Left lobe of liver (tissue), 2 donors: ENCODE measurements at places on chromosomes 12 and 14.

DNA sequence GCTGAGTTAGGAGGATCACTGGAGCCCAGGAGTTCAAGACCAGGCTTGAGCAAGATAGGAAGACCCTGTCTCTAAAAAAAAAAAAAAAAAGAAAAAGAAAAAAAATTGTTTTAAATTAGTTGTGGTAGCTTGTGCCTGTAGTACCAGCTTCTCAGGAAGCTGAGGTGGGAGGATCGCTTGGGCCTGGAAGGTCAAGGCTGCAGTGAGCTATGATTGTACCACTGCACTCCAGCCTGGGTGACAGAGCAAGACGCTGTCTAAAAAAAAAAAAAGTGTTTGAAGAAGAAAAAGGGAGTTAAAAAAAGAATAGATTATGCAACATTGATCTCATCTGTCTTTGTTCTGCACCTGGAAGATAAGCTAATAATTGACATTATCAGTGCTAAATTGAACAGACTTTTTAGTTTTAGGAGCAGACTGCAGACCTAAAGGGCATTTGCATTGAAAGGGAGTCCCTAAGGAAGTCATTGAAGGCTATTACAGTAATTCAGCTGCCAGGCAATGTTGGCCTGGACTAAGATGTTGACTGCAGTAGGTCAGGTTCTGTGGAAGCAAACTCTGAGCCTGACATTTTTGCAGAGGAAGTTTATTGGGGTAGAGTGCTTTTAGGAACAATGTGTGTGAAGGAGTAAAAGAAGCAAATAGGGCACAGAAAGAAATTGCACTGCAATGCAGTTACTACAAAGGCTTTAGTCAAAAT is 215.8 kb downstream of the PCNX1 start:
- no peak for DNase-seq

- no peak for DNase-seq
Observed at GRCh38 chr12:13534242-13534641, 337.7 kb downstream of the EMP1 start.

- no peak for DNase-seq
Observed at GRCh38 chr12:53244337-53244736, 12.3 kb upstream of the RARG start.

DNA sequence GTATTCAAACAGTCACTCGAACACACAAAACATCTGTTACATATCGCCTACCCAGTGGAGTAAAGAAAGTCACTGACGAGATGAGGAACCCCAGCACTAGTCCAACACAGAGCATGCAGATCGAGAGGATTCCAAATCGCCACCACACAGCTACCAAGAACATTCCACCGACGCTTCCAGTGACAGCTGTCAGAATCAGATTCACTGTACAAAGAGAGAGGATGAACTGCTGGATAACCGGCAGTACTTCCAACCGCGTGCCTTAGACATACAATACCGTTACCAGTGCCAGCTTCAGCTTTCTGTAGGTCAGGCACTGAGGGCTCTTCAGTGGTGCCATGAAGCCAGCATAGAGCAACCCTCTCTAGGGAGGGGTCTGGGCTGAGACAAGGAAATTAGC is 34.5 kb downstream of the TM7SF3 start:
- DNase-seq, result no peak

GRCh38 chr14:23066855-23067744 is 9.8 kb upstream of the CDH24 start:
- DNase-seq, result no peak

DNA sequence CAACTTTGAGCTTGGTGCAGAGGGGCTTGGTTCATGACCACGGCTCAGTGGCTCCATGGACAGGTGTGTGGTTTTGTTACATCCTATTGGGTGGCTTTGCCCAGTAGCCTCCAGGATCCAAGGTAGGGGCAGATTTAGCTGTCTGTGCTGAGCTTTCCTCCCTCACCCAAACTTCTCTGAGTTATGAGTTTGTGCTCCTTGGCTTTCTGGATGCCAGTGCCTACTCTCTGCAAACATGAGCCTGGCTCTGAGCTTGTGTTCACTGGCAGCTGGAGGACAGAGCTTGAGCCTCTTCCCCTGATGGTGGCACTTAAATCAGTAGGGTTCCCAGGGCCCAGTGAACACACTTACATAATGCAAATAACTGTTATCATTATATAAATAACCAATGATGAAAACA is 45.3 kb upstream of the HECTD1 start:
- DNase-seq, result no peak

DNA sequence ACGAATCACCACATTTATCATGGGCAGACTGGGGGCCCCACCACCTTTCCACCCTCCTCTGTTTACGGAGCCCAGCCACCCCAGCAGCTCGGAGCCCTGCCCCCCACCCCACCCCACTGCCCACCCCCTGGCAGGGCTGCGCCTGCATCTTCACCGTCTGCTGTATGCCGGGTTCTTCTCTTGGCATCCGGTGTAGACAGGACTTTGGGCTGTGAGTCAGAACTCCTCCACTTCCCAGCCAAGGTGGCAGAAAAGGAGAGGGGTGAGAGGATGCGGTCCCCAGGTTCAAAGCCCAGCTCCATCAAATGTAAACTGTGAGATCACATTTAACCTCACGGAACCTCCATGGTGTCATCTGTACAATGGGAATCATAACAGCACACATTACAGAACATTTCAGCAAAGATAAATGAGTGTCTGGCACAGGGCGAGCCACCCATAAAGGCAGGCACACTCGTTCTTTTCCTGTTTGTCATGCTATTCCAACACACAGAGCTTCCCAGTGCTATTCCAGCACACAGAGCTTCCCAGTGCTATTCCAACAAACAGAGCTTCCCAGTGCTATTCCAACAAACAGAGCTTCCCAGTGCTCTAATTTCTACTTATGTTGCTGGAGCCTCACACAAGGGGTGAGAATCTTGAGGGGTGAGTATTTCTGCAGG is 292.7 kb upstream of the RTL1 start:
- peak; percentile 5 for DNase-seq

- DNase-seq, result no peak
Observed at GRCh38 chr14:50340963-50341362, 28.8 kb downstream of the DMAC2L start.

GRCh38 chr12:130405332-130405731 is 67.6 kb downstream of the PIWIL1 start:
- DNase-seq, result no peak

DNA sequence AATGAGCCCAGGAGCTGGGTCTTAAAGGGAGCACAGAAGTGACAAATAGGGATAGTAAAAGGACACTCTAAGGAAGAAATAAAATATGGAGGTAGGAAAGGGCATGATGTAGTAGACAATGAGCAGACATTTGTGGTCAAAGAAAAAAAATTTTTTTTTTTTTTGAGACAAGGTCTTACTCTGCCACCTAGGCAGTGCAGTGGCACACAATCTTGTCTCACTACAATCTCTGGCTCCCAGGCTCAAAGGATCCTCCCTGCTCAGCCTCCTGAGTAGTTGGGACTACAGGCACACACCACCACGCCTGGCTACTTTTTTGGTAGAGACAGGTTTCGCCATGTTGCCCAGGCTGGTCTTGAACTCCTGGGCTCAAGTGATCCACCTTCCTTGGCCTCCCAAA is 8.5 kb downstream of the FKBP3 start:
- DNase-seq, result no peak

DNA sequence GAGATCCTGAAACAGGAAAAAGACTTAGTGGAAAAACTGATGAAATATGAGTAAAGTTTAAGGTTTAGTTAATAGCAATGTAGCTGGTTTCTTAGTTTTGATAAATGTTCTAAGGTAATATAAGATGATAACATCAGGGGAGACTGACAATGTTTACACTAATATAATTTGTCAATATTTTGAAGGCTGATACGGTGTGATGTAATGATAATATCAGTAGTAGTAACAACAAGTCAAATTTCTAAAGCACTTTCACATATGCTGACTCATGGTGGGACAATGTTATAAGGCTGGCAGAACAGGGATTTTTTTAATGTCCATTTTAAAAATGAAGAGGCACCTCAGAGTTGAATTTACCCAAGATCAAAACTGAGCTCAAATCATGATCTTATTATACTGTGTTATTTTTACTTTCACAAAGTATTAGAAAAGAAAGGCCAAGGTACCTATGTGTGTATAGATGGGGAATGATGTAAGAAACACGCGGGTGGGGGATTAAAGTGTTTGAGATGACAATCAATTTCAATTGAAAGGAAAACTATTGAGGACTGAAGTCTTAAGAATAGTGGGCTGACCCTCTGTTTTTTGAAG is 2.4 kb upstream of the FLRT2 start:
- no peak for DNase-seq

DNA sequence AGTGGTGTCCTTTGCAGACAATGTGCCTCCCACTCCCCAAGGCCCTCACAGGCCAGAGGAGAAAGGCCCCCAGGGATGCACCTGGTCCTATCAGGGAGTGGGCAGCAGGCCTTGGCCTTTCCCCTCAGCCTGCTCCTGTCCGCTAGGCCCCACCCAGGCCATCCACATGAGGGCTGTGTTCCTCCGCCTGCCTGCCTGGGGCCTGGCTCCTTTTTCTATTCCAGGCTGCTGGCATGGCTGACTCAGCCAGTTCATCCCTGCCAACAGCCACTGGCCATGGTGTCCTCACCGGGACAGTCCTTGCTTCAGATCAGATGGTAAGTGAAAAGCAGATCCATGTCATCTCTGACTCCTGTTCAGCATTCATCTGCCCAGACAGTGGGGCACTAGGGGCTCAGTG is 13.4 kb downstream of the ISM2 start:
- no peak for DNase-seq

DNA sequence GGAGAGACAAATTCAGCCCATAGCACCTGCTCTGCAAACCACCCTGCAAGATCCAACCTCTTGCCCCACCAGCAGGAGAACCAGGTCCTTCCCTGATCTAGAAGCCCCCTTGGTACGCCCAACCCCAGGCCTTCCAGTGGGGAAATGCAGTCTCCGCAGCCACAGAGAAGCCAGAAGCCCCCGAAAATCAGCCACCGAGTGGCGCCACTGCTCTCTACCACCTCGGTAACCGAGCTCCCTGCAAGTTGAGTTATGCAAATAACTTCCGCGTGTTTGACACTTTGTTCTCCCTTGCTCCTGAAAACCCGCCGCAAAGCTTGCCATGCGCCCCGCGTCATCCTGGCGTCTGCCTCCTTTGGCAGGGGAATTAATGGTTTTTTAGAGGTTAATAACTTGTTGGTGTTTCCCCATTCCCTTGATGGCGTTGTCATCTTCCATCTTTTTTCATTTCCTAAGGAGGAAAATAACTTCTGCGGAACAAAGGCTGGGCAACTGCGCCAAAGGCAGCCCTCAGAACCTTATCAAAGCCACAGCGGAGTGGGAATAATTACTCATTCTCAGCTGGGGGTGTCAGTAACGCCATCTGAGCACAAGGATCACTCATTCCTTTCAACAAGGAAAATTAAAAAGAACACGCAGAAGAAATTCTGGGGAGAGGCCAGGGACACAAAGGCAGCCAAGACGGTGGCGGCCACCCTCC is 60.4 kb downstream of the FZD10 start:
- no peak for DNase-seq

DNA sequence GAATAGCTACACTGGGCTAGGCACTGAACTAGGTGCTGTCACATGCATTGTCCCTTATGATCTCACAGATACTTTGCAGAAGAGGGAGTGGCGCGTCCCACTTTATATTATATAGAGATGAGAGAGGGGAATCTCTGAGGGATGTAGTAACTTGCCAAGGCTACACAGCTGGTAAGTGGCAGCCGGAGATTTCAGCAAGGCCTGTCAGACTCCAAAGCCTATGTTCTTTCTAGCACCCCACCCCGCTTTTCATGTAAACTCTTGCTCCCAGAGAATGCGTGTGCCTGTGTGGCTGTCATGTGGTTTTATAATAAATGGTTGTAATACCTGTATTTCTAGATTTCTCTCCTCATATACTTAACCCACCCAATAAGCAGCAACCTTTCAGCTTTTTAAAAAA is 39.1 kb downstream of the WDR20 start:
- no peak for DNase-seq

DNA sequence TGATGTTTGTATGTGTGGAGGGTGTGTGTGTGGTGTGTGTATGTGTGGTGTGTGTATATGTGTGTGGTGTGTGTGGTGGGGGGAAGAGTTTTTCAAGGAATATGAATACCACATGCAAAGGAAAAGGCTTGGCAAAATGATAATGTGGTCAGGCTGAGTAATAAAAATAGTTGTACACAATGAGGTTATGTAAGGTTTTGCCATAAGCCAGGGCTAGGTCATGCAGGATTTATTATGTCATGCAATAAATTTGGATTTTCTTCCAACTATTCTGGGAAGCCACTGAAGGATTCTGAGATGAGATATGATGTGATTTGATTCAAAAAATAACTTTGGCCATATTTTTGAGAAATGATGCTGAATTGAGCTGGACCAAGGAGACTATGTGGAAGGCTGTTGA is 1191.6 kb upstream of the SEL1L start:
- DNase-seq, result no peak

DNA sequence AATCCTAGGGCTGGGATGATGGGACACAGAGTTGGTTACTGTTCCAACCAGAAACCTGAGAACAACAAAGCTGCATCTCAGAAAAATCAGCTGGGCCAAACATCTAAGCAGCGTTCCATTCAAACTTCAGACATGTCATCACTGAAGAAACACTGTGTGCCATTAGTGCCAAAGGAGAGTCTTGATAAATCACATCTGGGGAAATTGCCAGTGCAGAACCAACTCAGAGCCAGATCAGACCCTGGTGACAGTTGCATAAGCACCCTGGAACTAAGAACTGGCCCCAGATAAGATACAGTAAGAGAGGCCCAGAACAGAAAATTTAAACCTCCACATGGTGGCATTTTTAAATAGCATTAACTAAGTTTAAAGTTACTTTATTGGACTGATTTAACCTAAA is 482.8 kb downstream of the PRKD1 start:
- no peak for DNase-seq

- DNase-seq, result no peak
Observed at GRCh38 chr12:7859552-7859951, 13.2 kb downstream of the SLC2A14 start.

DNA sequence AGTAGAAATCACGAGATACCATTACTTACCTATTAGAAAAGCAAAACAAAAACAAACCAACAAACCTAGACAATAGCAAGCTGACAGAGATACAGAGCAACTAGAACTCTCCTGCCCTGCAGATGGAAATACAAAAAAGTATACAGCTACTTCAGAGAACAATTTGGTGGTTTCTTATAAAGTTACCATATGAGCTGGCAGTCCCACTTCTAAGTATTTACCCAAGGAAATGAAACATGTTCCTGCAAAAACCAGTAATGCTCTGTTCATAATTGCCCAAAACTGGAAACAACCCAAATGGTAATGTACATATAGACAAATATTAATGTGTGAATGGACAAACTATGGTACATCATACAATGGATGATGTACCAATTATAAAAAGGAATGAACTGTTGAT is 31.7 kb downstream of the FUT8 start:
- no peak for DNase-seq
